ENCODE measurements at places on chromosomes 2 and 18.

DNA sequence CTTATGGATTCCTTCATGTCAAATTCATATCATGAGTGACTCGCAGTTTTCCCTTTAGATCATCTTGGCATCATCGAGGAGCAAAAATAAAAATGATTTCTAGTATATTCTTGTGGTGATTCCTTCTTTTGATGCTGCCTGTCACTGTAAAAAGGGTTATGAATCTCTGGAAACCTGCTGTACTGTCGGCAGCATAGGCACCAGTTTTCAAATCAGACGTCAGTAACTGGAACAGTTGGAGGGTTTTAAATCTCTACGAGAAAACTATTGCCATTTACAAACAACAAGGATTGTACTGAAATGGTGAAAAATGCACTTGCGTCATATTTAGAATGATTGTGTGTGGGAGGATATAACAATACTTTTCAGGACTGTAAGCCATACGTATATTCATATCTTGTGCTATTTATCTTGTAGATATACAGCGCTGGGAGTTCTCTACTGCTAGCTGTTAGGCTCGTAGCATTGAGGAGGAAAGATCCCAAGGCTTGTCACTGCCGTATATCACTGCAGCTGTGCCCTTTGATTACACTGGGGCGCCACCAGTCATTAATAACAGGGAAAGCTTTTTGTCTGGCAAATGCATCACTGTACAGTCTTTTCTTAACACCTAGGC lies 320.7 kb downstream of the MTX2 start:
- DNase-seq, result no peak

DNA sequence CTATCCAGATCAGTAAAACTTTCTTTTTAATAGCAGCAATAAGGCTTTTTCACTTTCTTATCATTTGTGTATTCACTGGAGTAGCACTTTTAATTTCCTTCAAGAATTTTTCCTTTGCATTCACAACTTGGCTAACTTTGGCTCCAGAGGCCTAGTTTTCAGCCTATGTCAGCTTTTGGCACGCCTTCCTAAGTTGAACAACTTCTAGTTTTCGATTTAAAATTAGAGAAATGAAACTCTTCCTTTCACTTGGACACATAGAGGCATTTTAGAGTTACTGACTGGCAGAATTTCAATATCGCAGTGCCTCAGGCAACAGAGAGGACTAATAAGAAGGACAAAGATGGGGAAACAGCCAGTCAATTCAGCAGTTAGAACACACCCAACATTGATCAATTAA lies 577.4 kb downstream of the DSC3 start:
- no peak for DNase-seq

- no peak for DNase-seq
These were observed 92.8 kb upstream of the MSH2 start for GRCh38 chr2:47309952-47310800.

- no peak for DNase-seq
These were observed 71.3 kb downstream of the LRPPRC start for GRCh38 chr2:43924463-43924862.

DNA sequence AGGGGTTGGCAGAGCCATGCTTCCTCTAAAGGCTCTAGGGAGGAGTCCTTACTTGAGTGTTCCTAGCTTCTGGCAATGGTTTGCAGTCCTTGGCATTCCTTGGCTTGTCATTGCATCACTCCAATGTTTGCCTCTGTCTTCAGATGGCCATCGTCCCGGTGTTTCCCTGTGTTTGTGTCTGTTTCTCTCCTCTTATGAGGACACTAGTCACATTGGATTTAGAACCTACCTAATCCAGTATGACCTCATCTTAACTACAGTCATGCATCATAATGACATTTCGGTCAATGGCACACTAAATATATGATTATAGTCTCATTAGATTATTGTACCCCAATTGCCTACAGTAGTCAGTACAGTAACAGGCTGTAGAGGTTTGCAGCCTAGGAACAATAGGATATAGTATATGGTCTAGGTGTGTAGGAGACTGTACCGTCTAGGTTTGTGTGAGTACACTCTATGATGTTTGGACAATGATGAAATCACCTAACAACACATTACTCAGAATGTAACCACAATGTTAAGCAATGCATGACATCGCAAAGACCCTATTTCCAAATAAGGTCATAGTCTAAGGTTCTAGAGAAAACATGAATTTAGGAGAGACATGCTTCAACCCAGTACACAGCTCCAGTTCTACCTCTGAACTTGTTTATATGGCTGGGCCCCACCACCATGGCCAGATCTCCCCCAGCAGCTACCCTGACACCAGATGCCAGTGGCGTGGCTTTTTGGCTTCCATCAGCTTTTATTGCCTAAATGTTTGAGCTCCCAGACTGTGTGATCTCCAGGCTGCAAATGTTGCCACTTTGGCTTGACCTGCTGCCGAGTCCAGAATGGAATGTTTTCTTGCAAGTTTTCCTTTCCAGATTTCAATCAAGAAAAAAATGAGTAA lies 22.1 kb downstream of the SRD5A2 start:
- no peak for DNase-seq

GRCh38 chr2:169716938-169717690 lies 16.5 kb upstream of the KLHL23 start:
- no peak for DNase-seq

GRCh38 chr2:99878581-99879350 lies 263.6 kb downstream of the AFF3 start:
- no peak for DNase-seq

DNA sequence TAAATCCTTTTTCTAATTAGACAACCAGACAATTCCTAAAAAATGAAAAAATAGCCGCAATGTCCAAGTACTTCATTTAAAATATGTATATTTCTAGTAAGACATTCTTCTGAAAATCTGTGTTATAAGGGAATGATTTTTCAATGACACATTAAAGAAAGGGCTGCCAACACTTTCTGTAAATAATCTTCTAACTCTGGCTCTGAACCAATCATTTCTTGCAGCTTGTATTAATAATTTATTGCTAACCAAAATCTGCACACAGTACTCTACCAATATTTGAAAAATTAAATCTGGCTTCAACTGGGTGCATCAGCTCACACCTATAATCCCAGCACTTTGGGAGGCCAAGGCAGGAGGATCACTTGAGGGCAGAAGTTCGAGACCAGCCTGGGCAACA lies 8.3 kb downstream of the NFU1 start:
- DNase-seq, result no peak

DNA sequence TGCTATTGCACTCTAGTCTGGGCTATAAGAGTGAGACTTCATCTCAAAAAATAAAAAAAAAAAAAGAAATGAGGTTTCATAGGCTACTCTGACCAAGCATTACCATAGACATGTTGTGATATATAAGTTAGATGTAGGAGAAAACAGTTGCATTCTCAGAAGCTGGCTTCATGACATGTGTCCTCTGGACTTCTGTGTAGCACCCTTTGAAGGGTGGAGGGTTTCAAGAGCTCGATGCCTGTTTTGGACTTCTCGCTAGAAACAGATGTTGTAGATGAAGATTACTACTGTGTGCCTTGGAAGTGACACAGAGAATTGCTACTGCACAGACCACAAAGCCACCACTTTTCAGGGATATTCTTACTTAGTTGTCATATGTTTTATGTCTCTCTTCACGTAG lies 91.0 kb downstream of the TMEM247 start:
- no peak for DNase-seq

- no peak for DNase-seq
These were observed 99.8 kb upstream of the YPEL5 start for GRCh38 chr2:30046979-30047378.

- DNase-seq, result no peak
These were observed 2.6 kb upstream of the FZD5 start for GRCh38 chr2:207772081-207772843.

DNA sequence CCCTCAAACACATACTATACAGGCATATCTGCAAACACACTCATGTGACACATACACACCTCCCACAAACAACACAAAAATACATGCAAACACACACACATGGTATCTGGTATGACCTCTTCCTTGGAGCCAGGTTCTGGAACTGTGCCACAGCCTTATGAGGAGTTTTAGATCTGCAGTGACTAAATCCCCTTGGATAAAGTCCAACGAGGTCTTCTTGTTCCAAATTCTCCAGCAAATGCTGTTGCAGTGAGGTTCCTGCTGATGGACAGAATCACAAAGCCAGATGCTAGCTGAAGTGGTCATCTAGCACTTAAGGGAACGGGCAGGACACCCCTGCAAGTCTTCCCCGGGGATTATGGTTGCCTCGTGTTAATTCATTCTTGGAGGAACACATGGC lies 54.5 kb upstream of the DAPL1 start:
- no peak for DNase-seq

DNA sequence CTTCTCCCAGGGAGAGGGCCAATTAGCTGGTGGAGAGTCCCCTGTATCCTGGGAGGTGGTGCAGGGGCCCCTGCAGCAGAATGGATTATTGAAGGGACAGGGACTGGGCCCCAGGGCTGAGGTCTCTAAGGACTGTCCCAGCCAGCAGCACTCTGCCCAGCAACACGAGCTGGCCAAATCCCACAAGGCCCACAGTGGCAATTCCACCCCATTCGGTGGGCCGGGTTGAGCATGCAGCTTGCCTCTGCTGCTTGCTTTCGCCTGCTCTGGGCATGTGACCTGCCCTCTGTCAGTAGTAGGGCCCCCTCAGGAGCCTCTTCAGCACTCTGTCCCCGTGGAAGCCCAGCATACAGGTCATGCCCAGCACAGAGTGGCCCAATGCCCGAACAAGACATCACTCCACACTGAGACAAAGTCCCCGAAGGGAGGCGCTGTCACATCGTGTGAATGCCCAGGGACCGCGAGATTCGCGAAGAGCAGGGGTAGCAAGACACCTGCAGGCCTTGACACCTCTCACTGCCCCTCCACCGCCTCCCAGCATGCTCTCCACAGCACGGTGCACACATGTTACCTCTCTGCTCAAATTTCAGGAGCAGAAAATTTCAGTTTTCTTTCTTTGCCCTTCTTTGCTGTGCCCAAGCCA lies 65.4 kb downstream of the CRACDL start:
- DNase-seq, result no peak

GRCh38 chr2:180657054-180657453 lies 323.4 kb upstream of the UBE2E3 start:
- DNase-seq, result no peak

DNA sequence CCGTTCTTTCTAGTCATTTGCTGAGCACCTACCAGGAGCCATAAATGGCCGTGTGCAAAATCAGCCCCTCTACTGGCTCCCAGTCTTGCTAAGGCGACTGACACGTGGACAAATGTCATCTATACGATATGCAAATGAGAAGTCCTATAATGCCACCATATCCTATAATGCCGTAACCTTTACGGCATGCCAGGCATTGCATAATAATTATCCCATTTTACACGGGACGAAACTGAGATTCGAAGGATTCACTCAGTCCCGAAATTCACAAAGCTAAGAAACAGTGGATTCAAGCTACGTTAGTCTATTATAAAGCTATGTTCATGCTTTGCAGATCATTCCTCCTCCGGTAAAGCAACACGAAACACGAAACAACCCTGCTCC lies 34.1 kb upstream of the RNF149 start:
- no peak for DNase-seq

- DNase-seq, result no peak
These were observed 189.9 kb upstream of the TANK start for GRCh38 chr2:160970052-160970965.

DNA sequence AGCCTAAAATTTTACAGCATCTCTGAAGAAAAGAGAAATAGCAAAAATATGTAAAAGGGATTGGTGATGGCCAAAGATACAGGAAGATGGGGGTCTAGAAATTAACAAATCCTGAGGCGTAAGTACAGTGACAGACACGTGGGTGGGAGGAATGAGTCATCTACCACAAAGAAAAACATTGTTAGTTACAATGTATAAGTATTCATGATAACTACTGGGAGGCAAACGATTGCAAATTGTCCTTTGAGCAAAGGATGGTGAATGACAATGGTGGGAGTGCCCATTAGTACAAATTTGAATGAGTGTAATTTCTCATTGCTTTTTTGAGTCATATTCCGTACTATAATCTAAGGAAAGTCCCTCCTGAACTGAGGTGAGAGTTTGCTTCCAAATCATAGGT lies 809.0 kb upstream of the FAM98A start:
- no peak for DNase-seq

- no peak for DNase-seq
These were observed 978.3 kb downstream of the BCL11A start for GRCh38 chr2:59575191-59575590.

DNA sequence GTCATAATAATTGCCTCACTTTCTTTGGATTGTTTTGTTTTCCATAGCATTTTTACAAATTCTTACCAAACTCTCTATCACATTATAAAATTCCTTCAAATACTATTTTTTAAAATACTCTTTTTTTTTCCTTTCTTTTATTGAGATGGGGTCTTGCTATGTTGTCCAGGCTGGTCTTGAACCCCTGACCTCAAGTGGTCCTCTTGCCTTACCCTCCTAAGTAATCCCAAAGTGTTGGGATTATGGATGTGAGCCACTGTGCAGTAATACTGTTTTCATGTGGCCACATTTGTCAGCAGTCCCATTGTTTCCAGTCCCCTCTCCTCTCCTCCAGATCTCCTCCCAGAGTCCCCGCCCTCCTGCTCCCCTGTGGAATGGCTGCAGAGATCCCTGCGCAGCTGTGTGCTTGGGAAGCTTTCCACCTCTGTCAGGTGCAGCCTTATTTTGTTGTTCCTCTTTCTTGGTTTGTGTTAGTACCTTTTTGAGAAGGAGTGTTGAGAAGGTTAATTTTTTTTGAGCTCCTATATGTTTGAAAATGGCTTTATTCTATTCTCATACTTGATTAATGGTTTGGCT lies 227.3 kb downstream of the LOXHD1 start:
- no peak for DNase-seq

DNA sequence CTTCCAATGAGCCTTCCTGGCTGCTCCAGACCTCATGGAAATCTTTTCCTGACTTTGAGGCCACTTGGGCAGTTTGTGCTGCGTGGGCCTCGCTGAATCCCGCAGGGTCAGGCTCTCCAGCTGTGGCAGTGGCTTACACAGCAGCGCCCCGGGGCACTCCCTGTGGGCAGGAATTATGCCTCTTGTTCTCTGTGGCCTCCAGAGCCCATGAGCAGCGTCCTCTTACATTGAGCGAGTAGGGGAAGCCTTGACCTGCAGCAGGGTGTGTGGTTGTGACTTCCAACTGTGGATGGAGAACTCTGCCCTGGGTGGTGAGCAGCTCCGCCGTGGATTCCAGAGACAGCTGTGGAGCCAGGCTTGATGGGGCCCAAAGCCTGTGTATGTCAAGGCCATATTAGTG lies 180.8 kb downstream of the GLI2 start:
- DNase-seq, result no peak

GRCh38 chr2:170930131-170930990 lies 1.3 kb downstream of the GORASP2 start:
- DNase-seq, result peak; percentile 28

DNA sequence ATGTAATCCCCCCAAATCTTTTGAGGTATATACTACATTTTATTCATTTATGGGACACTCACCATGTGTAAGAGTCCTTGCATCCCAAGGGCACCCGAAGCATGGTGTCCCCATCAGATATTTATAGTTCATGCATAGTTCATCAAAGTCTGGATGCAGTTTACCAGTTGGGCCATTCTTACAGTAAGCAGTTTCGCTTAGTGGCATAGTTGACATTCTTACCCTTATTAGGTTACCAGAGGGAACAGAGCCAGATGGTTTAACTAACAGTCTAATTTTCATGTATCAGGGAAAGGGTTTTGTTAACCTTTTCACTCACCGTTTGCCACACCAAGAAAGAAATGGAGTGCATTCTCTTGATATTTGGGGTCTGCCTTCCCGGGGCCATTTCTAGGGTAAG lies 7.1 kb downstream of the ZNF407 start:
- DNase-seq, result no peak

- no peak for DNase-seq
These were observed 61.9 kb downstream of the PPP1R1C start for GRCh38 chr2:182047544-182047943.
